MCF 10A (cell line): ENCODE measurements at places on chromosomes 6 and 20. TPM values are rescaled to one million over a fixed set of nuclear protein-coding genes. Genes with fewer than 3 reads are reported as not detected.
A peak's percentile ranks its signal among the peaks of the same experiment; 100 is the strongest.

GRCh38 chr20:16446991-16447390 lies 126.3 kb downstream of the KIF16B start:
- no peaks in the 10 kb centered on the region for H3K36me3 ChIP-seq
- no peaks in the 10 kb centered on the region for H3K27me3 ChIP-seq
- H3K27ac ChIP-seq, result no peak overlapping the region
- H3K4me1 ChIP-seq, result peaks cover 5% of the 10 kb centered on the region
- H3K4me3 ChIP-seq, result no peak overlapping the region

- no peak overlapping the region for H3K4me3 ChIP-seq
- H3K27me3 ChIP-seq, result peaks cover 6% of the 10 kb centered on the region
- peak overlapping the region; percentile 17 for H3K27ac ChIP-seq
- no peak for DNase-seq
Measured at GRCh38 chr6:32114796-32115195, 5.7 kb upstream of the TNXB start.

Gene COL12A1
- total RNA-seq, result 110 and 136 TPM in 2 replicates

DNA sequence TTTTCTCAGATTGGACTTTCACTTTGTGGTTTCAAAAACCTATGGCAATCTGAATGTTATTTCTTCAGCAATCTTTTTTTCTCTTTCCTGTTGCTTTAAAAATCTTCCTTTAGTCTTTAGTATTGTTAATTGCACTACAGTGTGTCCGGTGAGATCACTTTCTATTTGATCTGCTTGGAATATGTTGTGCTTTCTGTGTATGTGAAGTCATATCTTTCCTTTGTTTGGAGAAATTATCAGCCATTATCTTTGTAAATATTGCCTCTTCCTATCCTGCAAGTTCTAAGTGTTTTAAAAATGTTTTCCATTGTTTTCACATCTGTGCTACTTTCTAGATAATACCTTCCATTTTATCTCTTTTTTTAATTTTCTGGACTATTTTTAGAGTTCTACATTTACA lies 171.4 kb upstream of the PRSS16 start:
- H3K27ac ChIP-seq, result no peak overlapping the region
- no peak overlapping the region for H3K4me3 ChIP-seq
- H3K27me3 ChIP-seq, result no peaks in the 10 kb centered on the region
- H3K36me3 ChIP-seq, result no peaks in the 10 kb centered on the region
- no peak for DNase-seq
- H3K4me1 ChIP-seq, result peaks cover 6% of the 10 kb centered on the region
